Ureter (tissue), 1 donor: ENCODE measurements at places on chromosomes 3 and 15. TPM values are rescaled to one million over a fixed set of nuclear protein-coding genes. Genes with fewer than 3 reads are reported as not detected.

DNA sequence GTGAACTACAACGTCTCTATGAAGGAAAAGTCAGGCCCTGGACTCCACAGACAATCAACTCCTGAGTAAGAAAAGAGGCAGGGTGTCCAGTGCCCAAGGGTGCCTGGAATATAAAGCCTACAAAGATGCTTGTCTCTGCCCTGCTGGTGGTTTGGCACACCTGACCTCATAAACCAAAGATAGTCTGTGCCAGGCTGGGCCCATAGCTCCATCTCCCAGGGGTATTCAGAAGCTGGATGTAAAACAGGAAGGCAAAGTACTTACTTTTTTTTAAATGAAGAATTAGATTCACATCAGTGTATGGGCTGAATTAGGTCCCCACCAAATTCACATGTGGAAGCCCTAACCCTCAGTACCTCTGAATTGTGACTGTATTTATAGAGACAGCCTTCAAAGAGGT lies 66.6 kb upstream of the HERC1 start:
- no peak for DNase-seq

GRCh38 chr3:8069471-8069870 lies 432.2 kb upstream of the LMCD1 start:
- no peak for DNase-seq

DNA sequence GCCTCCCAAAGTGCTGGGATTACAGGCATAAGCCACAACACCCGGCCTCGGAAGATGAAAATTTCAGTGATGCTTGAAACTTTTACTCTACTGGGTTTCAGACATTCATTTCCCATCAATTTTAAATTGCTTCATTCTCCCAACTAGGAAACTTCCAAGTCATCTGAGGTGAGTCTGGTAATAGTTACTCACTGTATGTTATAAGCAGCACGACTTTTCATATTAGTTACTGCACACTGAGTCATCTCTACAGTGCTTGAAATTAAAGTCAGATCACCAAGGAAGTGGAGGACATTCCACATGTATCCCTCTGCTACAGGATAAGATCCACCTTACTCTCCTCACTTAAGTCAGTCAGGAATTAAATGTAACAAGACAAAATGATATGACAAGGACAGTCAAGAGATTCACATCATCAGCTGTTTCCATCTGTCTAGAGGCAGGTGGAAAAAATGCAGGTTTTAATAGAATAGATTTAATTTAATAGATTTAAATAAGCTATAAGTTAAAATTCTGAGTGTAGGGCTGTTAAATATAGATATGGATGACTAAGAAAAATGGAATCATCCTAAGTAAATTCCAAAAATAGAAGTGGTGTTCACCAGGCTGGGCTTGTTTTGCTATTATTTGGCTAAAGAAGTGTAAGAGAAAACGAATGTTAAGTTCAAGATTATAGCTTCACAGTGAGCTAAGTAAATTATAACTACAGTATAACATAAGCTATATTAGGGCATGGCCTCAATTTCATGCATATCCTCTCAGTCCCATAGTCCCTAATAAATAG lies 104.4 kb downstream of the TMCO5A start:
- DNase-seq, result no peak

- no peak for DNase-seq
Measured at GRCh38 chr3:154753101-154753500, 323.1 kb upstream of the GPR149 start.

- DNase-seq, result no peak
Measured at GRCh38 chr15:67870868-67871408, 31.1 kb upstream of the RNU6-1 start.

DNA sequence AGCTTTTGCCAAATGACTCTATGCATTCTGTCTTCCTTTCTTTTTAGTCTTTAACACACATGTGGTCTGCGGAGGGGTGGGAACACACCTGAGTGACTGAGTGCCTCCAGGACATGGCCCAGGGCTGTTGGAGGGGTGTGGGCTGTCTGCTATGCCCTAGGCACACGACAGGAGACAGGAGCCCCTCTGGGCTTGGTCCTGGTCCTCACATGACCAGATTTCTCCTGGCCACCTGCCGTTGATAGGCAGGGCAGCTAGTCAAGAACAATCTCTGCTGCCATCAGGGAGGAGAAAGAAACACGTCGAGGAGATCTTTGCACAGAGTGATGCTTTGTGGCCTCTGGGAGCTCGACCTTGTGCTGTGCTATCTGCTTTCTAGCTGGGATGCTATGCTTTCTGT lies 176.6 kb downstream of the KLF13 start:
- DNase-seq, result no peak

KIF15 gene
- total RNA-seq, result 0.83 TPM

DNA sequence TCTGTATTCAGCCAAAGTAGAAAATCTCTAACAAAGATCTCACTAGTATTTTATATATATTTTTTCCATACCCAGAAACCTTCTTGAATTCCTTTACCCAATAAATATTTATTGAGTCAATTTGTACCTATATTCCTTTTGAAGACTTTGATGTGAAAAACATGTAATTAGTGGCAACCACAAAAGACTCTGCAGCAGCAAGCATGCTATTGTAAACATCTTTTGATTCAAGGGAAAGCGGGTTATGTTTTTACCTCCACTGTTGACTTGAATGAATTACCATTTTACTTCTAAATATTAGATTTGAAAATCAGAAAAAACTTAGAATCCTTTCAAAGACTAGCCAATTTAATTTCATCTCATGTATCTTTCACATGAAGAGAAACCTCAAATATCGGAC lies 2.4 kb downstream of the GPR15 start:
- no peak for DNase-seq

GRCh38 chr15:85168642-85169173 lies 187.1 kb downstream of the PDE8A start:
- DNase-seq, result no peak

DNA sequence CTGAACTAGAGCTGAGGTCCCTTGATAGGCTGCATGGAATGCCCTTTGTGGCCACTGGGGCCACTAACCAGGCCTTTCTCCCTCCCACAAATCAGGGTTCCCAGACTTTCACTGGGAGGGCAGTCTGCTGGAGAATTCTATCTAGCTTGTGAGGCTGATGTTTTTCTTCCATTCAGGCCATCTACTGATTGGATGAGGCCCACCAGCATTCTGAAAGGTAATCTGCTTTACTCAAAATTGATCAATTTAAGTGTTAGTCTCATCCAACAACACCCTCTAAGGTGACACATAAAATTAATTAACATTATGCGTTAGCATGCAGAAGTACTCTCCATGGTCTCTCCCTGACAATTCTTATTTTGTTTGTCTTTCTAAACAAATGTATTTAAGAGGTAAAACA lies 80.5 kb downstream of the RTP4 start:
- no peak for DNase-seq
